T-helper 2 cell treated with Interferon-gamma antibody and Interleukin-4, amounts not matched to agents 5 μg/mL and 100 μg/mL, for 36 hours (primary cell): ENCODE measurements at places on chromosomes 13 and 19.
A peak's percentile ranks its signal among the peaks of the same experiment; 100 is the strongest.

DNA sequence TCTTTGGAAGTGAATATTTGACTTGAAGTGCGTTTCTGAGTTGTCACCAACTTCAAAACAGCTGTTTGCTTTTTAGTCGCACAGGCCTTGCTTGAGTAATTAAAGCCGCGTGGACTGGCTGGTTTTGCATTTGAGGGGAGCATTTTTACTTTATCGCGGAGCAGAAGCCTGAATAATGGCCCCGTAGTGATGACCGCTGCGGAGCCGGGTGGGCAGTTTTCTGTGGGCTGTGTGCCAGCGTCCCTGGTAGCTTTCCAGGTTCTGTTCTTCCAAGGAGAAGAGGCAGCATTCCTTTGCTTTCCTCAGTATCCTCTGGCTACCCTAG lies 1.1 kb downstream of the NAA16 start:
- no peak for DNase-seq

DNA sequence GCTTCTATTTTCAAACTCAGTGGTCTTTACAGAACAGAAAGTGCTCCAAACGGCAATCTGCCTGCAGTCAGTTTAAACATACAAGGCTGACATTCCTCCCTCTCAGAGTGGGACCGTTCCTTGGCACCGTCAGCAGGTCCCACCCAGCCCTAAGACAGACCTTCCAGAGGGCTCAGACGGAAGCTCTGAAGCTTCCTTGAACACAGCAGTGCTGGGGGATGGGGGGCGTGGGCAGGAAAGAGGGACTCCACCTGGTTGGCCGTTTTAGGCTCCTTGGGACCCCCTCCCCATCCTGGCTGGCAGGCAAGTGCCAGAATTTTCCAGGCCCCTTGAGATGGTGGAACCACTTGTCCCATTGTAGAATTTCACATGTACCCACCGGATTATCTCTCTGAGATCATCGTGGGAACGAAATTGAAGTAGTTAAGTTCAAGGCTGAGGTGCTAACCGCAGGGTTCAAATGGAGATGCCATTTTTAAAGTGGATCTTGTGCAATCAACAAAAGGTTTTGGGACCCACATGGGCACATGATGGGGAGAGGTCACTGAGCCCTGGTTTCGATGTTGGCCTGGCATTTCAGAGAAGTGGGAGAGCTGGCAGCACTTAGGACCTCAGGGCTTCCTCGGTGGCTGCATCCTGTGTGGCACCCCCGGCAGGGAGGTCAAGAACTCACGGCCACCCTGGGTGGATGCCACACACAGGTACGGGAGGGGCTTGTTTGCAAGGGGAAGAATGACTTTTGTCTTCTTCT lies 46.2 kb downstream of the KLF2 start:
- no peak for DNase-seq

GRCh38 chr13:99382428-99383133 lies 75.4 kb upstream of the GPR183 start:
- peak; percentile 36 for DNase-seq

DNA sequence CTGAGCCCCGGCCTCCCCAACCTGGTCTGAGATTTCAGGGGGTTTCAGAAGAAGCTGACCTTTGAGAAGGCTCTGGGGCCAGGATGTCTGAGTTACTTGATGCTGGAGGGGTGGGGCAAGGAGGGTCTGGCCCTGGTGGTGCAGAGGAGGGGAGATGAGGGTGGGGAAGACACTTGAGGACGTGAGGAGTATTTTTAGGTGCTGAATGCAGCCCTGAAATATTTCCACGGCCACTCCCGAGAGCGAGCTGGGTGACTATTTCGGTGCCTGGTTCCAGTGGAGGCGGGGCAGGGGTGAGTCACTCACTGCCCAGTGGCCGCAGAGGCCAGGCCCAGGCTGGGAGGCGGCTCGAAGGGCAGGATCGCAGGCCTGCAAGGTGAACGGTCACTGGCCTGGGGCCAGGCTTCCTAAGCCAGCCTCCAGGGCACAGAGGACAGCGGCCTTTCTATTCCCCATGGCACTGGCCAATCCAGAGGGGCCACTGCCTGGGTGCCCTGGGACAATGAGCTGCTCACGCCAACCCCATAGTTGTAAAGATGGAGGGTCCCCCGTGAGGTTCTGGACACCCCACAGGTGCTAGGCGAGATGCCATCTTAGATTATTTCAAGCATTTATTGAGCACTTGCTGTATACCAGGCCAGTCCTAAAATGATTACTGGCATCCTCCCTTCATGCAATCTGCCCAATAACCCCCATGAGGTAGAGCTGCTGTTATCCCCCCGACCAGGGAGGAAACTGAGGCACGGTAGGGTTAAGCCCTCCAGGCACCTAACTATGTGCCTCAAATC lies 19.7 kb upstream of the JUND start:
- DNase-seq = no peak

GRCh38 chr13:110047496-110047895 lies 259.5 kb downstream of the COL4A1 start:
- DNase-seq = no peak

- DNase-seq = peak; percentile 84
Observed at GRCh38 chr19:34254046-34254697, at the start of gene GARRE1. Gene GARRE1, plus strand, starts transcription at chr19:34254554. Its CDS starts 45,920 bp downstream, at chr19:34300474.

DNA sequence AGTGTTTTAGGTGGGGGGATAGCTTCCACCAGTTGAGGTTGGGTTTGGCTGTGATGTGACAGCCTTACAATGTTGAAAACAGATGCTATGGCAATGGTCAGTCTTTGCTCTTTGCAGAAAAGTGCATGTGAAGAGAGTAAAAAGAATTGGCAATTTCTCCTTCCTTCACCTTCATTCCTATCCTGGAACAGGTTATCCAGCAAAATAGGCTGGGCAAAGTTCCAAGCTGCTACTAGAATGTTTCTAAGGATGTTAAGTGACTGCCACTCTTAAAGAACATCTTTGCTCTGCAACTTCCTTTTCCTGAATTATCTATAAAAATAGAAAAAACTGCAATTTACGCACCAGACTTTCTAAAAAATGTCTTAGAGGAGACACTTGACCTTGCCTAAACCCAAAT lies 50.1 kb upstream of the MYCBP2 start:
- DNase-seq = no peak

- no peak for DNase-seq
Observed at GRCh38 chr13:71677124-71677523, 189.9 kb downstream of the DACH1 start.

GRCh38 chr19:1027650-1028061 lies 1.2 kb downstream of the CNN2 start:
- no peak for DNase-seq

DNA sequence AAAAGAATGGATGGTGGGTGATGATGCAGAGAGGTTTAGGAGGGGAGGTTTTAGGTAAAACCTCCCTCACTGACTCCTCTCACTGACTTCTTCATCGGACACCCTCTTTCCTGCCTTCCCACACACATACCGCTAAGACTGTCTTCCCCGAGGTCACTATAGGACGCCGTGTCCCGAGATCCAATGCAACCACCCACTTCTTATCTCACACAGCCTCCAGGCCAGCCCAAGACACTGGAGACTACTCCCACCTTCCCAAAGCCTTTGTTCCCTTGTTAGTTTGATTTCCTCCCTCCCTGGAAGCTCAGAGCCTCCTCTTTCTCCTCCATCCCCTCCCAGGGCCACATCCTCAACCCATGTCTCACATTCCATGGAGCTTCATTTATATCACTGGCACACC lies 16.5 kb upstream of the CAMSAP3 start:
- no peak for DNase-seq

DNA sequence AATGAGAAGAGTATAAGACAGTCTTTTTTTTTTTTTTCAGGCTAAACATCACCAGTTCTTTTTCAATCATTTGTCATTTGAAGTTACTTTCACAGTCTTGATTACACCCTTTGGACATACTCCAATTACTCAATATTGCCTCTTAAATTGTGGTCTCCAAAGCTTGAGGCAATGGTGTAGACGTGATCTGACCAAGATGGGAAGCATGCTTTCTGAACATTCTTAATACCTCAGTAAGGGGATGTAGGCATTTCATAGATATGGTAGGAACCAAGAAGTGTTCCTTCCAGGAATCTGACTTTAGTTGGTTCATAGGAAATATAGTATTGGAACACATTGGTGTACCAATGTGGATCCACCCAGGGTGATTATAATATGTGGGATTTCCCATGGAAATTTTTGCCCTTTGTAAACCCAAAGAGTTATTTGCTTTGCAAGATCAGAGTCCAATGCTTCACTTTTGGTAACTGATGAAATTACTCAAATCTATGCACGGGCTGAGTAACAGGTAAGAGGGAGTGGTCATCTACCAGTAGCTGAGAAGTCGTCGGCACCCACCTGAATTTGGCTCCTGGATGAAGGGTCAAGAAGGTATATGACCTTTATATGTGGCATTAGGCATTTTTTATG lies 62.2 kb downstream of the ERCC5 start:
- DNase-seq = no peak

DNA sequence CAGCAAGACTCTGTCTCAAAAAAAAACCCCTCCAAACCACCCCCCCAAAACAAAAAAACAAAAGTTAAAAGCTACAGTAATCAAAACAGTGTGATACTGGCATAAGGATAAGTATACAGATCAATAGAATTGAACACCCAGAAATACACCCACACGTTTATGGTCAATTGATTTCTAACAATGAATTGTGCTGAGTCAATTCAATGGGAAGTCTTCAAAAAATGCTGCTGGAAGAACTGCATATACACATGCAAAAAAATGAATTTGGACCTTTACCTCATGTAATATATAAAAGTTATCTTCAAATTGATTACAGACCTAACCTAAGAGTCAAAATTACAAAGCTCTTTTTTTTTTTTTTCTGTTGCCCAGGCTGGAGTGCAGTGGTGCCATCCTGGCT lies 19.8 kb upstream of the NAPA start:
- no peak for DNase-seq

GRCh38 chr19:19110410-19111135 lies 27.7 kb downstream of the TMEM161A start:
- DNase-seq = peak; percentile 12

DNA sequence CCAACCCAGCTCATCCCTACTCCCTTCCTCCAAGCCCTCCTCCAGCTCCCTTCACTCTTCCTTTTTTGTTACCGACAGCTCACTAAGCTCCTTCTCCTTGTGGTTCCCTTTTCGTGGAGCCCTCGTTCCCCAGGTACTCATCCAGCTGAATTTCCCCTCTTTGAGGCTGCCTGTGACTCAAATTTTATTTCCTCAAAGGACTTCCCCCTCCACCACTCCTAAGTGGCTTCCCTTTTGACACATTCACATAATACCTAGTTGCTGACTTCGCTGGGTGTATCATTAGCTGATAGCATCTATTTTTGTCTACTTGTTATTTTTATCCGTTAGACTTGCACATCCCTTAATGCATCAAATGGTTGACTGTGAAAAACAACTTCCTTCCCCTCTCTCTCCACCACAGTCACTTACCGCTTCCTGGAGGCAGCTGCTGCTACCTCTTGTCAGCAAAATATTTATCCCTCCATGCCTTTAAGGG lies 14.5 kb downstream of the FFAR2 start:
- peak; percentile 59 for DNase-seq

DNA sequence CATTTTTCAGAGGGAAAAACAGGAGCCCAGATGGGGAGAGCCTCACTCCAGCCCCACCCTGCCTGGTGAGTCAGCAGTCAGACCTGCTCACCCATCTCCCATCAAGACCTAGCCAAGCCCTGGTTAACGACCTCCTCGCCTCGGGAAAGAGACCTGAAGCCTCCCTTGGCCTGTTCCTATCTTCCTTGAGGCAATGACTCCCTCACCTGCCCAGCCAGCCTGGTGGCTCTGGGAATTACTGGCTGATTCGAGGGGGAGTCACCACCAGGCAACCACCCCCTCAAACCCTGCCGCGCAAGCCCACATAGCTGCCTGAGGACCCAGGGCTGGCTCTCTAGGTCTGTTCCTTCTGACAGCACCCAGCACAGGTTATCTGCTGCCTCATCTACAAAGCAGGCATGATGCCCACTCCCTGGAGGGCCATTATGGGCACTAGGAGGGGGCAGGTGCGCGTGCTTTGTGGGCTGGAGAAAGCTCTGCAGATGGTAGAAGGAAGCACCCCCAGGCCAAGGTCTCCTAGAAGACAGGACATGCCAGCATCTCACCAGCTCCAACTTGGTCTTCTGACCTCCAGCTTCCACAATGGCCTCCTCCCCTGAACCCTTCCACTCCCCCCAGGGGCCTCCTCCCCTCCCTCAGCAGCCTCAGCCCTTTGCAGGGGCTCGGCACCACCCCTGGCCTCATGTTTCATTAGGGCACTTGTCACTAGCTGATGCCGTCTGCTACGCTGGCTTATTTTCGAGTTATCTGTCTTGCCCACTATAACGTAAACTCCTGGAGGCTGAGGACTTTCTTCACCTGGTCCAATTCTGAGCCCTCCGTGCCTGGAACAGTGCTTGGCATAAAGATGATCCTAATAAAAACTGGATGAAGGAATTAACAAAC lies 10.4 kb downstream of the DEDD2 start:
- DNase-seq = no peak

DNA sequence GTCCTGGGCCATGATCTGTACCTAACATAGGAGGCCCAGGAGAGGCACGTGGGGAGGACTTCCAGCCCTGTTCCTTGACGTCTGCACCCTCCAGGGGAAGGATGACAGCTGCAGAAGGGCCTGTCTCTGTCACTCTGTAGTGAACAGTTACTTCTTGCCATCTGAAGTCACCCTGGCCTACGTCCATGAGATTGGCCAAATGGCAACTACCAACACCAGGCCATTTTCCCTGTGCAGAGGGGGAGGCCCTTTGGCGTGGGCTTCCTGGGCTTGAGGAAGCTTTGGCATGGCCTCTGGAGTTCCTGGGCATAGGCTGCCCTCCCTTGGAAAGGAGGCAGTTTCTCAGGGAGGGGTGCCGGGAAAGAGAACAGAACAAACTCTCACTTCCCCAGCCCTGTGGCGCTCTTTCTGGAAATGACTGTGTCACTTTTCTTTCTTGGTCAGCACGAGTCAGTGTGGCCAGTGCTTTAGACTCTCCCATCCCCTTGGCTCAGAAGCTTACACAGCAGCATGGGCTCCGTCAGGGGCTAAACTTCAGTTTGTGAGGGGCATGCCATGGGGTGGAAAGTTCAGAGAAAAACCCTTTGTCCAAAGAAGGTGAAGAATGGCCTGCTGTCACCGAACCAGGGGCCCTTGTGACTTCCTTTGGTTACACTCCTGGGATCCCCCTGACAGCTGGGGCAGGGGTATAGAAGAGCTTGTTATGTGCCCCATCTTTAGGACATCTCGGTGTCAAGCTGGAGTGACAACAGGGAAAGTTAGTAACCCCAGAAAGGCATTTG lies 5.3 kb downstream of the CARM1 start:
- DNase-seq = no peak

DNA sequence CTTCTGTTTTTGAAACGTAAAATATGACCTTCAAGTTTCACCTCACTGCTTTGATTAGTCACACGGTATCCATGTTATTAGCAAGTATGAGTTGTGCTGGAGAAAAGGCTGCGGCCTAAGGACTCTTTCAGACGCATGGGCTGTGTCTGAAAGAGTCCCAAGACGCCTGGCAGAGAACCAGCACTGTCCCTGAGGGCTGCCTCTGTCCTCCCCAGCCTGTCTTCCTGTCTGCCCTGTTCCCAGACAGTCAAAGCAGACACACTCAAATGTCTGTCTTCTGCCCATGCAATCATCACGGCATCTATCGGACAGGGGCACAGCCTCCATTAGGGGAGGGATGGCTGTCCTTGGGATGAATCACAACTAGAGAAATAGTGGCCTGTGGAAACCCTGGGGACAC lies 65.5 kb downstream of the DPY19L3 start:
- no peak for DNase-seq
